ENCODE measurements at places on chromosomes 11 and 22.

GRCh38 chr22:49535527-49536125 is 292.0 kb downstream of the BRD1 start:
- no peak for DNase-seq

GRCh38 chr22:30308518-30309230 is 18.1 kb downstream of the TBC1D10A start:
- no peak for DNase-seq

DNA sequence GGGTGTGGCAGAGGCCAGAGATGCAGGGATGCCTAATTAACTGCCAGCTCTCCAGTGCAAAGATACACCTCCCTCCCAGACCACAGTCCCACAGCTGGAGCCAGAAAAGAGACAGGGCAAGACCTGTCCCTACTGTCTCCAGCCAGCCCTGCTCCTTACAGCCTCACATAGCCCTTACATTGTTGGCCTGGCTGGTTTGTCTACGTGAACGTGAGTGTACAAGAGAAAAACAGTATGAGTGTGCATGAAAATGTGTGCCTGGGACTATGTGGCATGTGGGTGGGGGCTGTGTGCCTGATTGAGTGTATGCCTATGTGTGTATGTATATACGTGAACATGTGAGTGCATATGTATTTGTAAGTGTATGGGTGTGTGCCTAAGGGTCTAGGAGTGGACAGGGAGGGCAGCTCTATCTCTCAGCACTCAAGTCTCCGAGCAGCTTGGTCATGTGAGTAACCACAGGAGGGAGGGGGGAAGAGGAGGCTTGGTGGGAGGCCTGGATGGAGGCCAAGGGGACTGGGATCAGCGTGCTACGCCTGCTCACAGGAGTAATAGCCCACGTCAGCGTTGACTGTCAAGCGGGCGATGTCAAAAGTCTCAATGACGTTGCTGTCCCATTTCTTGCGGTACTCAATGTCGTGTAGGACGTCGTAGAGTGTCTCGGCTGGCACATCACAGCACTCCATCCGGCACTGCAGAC is 6.6 kb upstream of the ARAP1 start:
- DNase-seq = no peak

GRCh38 chr22:19852177-19852781 is 2.4 kb downstream of the GNB1L start:
- DNase-seq = no peak

- DNase-seq = no peak
These were observed 35.3 kb downstream of the MMP13 start for GRCh38 chr11:102920118-102920684.

GRCh38 chr11:132862137-132862536 is 670.2 kb downstream of the OPCML start:
- no peak for DNase-seq

- no peak for DNase-seq
These were observed 420.3 kb downstream of the SOX6 start for GRCh38 chr11:15936011-15936410.

- no peak for DNase-seq
These were observed 162.9 kb upstream of the B3GAT1 start for GRCh38 chr11:134574947-134575346.

GRCh38 chr11:83778596-83778995 is 492.4 kb upstream of the CCDC90B start:
- no peak for DNase-seq
